ENCODE measurements at places on chromosomes 13 and 19.

GRCh38 chr19:41569481-41570150 is 6.3 kb upstream of the CEACAM21 start:
- no peak for DNase-seq

DNA sequence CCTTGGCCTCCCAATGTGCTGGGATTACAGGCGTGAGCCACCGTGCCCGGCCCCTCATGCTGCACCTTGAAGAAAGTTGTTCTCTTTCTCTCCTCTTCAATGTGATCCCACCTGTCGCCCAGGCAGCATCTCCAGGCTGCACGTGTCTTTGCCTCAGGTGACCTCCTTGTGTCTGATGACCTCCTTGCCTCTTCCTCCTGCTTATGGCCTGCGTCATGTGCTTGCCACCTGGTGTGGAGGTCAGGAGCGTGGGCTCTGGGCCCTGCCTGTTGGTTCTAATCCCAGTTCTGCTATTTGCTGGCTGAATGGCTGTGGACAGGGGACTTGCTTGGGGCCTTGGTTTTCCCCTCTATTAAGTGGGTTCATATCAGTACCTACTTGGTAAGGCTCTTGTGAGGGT is 6.3 kb downstream of the BICRA start:
- no peak for DNase-seq

DNA sequence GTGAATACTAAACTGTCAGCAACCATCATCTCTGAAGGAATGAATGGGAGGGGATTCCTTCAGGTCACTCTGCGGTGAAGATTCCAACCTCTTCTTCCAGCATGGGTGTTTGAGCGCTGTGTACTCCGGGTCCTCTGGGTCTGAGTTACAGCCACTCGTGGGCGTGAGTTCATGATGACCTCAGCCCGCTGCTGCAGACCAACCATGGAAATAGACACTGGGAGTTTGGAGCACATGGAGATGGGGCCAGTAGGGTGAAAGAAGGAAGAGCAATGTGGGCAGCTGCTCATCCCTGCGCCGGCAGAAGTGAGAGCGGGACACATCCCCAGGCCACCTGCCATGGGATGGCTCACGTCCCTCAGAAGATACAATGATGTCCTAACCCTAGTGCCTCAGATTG is 16.8 kb upstream of the RAB20 start:
- no peak for DNase-seq

GRCh38 chr19:38850436-38850975 is 720 bp upstream of the HNRNPL start:
- no peak for DNase-seq

- DNase-seq, result no peak
Measured at GRCh38 chr13:46679369-46680120, 117.4 kb downstream of the ESD start.

DNA sequence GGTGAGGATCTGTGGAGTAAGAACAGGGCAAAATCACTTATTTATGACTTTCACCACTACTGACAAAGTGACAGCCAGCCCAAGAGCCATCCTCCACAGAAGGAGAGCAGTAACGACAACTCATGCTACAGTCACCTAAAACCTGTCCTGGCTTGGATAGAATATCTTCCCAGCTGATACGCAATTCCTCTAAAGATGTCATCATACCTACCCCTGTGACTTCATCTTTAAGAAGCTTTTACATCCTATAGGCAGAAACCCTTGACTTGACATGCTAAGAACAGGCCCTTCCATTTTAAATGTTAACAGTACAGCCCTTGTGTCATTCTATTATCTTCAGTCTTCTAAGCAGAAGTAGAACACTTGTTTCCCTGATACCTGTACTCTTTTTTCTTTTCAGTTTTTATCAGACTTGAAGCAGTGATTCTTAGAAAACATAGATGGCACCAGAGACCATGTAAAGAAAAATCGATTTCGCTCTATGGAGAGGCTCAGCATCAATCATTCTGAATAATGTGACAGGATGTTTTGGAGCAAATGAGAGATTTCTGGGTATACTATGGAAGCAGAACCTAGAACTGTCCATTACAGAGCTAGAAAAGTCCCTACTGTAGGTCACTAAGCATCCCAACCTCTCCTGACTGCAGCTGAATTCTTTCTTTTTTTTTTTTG is 20.1 kb downstream of the STOML3 start:
- DNase-seq, result no peak

- DNase-seq, result no peak
Measured at GRCh38 chr19:57302727-57303401, 17.4 kb upstream of the ZNF543 start.

GRCh38 chr13:75985132-75985531 is 349.0 kb downstream of the LMO7 start:
- no peak for DNase-seq

GRCh38 chr19:16233836-16234551 is 36.3 kb downstream of the AP1M1 start:
- no peak for DNase-seq

DNA sequence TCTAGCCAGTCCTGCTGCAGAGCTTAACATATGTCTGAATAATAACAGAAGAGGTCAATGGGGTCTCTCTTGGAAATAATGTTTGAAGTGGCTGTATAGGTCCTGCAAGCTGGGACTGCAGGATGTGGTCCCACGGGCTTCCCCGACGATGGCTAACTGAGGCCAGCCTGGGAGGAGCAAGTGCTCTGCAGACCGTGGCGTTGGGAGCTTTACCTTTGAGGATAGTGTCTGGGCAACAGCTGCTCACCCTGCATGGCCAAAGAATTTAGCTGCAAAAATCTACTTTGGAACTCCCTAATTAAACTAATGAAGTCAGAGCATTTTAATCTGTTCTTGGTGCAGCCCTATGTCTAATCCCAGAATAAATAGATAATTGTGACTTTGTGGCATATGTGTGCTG is 18.2 kb upstream of the AMER2 start:
- no peak for DNase-seq

DNA sequence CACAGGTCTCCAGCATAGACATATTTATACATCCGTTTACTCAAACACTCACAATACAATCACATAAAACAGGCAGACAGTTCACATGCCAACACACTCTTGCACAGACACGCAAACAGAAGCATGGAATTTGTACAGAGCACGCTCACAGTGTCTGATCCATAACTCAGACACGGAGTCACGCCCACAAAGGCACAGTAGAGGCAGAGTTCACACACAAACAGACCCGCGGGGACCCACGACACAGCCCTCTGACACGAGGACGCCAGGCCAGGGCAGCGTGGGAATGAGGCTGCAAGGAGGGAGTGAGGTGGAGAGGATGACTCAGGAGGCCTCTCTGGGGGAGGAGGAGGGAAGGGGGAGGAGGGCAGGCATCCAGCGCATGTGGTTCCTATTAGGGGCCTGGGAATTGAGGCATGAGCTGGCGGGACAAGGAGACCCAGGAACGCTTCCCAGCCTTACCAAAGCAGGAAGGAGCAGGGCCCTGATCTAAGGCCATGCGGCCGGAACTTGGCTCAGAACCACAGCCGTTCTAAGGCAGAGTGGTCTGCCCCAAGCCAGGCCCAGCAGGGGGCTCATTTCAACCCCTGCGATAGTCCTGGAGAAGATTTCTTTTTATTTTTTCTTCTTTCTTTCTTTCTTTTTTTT is 9.1 kb upstream of the OLFM2 start:
- no peak for DNase-seq

DNA sequence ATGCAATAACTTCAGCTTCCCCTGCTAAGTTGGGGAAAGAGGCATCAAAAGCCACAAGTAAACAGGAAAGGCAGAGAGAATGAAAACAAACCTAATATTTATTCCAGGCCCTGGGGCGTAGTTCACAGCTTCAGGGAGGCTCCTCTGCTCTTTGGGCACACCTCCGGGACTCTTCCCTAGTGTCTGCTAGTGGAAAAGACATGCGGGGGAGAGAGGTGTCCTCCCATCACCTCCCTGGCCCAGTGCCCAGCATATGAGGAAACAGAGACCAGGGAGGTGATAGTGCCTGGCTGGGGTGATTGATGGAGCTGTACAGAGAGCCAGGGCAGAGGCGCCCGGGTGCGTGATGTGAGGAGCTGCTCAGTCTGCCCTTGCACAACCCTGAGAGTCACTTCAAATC is 71.0 kb downstream of the RASL11A start:
- DNase-seq, result peak; percentile 43

DNA sequence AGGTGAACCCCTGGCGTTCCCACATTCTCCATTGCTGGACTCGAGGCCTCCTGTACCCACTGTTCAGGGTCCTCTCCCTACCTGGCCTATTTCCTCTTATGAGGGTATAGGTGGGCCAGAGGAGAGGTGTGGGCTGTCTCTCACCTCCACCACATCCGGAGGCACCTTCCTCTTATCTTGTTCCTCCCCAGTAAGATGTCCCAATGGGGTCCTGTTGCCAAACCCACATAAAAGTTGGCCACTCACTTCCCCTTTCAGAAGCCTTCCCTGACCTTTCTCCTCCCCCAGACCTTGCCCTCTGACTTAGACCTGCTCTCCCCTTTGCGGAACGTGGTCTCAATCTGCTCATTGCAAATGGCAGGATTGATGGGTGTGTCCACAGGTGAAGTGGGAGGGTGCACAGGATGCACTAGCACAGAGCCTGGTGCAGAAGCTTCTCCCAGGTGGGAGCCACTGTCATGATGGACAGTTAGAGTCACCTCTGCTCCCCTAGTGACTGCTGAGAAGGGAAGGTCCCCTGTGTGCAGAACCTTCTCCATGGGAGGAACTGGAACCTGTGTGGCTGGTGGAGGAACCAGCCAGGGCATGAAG is 1.3 kb downstream of the CYP4F3 start:
- DNase-seq, result peak; percentile 39

DNA sequence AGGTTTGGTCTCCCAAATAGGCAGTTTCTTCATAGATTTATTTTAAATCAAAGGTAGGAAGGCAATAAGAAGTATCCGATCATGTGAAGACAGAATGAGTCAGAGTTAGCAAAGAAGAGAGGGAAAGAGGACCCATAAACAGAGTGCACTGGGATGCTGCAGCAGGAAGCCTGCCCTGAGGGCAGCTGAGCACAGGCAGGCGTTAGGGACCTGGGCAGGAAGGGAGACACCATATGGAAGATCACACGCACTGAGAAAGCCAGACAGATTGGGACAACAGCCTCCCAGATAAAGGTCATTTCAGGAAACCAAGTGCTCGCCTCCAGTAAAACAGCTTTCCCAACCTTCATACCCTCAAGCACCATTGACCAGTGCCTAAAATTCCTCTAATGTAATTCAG is 598.0 kb downstream of the EFNB2 start:
- no peak for DNase-seq

- DNase-seq, result no peak
Measured at GRCh38 chr13:49827336-49827735, 34.9 kb upstream of the KPNA3 start.

DNA sequence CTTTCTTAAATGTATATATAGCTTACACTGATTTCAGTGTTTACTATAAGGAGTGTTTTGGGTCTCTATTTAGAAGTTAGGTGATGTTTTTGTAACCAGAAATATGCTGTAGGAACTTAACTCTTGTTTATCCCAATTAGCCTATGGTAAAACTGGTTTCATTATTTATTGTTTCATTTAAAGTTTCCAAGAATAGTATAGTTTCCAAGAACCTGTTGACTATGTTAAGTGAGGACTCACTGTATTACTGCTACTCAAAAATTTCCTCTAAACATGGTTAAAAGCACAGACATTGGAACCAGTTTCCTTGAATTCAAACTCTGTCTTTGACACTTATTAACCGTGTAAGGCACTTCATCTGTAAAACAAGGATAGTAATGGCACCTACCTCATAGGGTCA is 187.4 kb downstream of the RGCC start:
- DNase-seq, result no peak

DNA sequence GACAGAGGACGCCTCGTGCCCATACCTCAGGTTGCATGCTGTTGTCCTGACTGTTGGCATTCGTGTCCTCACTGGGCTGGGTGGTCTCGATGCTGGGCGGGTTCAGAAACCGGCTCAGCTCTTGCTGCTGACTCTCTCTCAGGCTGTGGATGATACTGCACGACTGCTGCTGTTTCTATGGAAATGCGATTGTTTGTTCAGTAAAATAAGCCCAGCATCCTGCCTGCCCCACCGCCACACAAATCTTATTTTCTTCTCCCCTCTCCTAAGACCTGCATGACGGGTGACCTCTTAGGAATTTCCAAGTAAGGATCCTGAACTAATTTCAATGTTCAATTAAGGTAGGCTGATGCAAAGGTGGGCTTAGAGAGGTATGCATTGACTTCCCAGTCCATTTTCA is 356.5 kb downstream of the NALCN start:
- no peak for DNase-seq

DNA sequence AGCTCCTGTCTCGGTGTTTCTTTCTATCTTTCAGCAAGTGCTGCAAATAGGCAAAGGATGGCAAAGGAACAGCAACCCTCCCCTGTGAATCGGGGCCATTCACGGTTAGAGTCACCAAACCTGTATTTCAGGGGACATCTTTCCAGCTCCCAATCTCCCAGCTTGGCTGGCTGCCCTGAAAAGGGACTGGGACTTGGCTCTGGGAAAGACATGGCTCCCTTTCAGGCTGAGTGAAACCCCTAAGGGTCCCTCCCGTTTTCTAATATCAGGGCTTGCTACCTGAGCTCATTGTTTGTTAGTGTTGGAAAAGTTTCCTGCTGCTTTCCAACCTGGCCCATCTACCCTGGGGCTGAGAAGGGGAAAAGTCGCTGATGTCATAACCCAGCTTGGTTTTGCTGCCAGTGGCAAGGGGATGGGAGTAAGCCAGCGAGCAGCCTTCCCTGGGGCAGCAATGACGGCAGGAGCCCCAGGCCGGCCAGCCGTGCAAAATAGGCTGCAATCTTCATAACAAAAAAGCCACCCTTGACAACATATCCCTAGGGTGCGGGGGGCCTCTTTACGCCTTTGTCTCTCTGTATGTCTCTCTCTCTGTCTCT is 29.9 kb downstream of the SERP2 start:
- no peak for DNase-seq

DNA sequence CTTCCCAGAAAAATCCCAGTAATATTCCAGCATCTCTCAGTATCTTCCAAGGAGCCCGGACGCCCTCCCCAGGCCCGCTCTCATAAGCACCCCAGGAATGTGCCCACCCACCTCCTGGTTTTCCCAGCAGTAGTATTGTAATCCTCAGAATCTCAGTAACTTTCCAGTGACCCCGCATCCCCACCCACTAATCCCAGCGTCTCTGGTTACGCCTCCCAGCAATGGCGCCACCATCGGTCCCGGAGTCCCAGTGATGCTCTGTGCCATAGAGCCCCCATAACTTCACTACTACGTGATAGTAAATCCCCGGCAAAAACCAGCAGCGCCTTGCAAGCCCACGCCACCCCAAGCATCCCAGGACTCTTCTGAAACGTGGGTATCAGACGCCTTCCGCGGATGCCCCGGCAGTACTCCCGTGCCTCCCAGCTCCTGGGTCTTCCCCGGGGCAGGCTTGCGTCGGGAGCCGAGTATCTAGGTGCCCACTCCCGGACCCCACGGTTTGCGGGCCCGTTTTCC is 928 bp upstream of the PNPLA6 start:
- no peak for DNase-seq

GRCh38 chr19:30857388-30857787 is 485.2 kb downstream of the ZNF536 start:
- DNase-seq, result no peak

GRCh38 chr13:32535115-32535514 is 3.5 kb downstream of the N4BP2L2 start:
- no peak for DNase-seq

GRCh38 chr19:53102756-53103233 is 427 bp downstream of the ZNF160 start:
- peak; percentile 34 for DNase-seq

GRCh38 chr13:35347679-35348205 is 128.7 kb downstream of the MAB21L1 start:
- no peak for DNase-seq
